Stimulated activated naive CD8-positive, alpha-beta T cell treated with anti-CD3 and anti-CD28 coated beads, Interleukin-15, Interleukin-2, amounts not matched to agents 100 U/mL and 50 U/mL, for 24 hours (primary cell): ENCODE measurements at places on chromosomes 3 and 15.

GRCh38 chr3:31218082-31218481 is 314.6 kb upstream of the STT3B start:
- no peak for DNase-seq

DNA sequence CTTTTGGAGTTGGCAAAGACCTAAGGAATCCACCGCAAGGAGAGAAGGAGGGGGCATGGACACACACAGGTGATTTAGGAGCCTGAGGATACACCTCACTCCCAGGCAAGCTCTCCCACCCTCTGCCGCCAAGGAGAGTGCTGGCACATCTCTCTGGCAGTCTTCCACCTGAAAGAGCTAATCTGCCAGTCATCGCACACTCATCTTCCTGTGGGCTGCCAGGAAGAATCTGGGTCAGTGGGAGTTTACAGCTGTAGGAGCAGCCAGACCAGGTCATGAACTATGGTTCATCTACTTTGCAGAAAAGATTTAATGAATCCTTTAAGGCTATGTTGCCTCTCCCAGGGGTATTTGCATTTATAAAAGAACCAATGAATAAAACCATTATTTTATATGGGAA is 170.6 kb upstream of the TSC22D2 start:
- DNase-seq = no peak

DNA sequence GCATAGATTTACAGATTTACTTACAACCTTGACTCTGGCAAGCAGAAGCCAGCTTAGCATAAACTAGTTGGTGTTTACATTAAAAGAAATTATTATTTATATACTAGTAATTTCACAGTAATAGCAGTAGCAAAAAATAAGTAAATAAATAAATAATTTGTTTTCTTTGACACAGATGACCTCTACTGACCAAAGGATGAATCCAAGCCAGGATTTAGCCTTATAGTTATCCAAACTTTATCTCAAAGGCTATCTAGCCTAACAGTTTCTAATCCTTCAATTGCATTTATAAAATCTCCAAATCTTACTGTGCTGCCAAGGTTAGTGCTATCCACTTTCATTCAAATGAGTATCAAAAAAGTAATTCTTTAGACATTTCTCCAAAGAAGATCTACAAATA is 64.3 kb downstream of the FRMD5 start:
- DNase-seq = no peak

DNA sequence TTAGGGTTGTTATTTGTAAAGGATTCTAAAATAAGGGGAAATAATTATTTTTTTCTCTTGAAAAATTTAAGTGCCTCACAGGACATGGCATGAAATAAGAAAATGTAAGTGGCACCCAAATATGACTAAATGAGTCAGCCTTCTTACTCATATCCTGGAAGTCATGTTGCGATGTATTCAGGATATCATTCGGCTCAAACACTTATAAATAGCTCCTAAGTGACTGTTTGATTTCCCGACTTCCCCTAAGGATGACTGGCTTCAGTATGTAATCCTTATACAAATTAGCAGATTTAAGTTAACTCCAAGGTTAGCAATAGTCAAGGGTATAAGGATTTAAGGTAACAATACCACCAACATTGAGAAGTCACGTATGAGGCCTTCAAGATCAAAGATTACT is 57.3 kb upstream of the OSTN start:
- DNase-seq = no peak

DNA sequence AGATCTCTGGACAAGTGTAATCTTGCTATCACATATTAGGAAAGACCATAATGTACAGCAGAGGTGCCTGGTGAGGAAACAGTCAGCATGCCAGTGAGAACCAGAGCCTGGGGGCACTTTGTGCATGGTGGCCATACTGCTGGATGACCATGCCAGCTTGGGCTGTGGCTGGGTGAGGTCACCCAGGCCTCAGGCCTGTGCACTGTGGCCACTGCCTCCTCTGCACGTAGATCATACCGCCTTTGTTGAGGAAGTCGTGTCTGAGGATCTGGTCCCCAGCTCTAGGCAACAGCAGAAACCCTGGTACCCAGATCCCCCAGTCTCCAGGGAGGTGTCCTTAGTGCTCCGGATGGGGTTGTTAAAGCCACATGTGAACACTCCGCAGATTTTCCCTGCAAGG is 38.9 kb downstream of the ZNF710 start:
- DNase-seq = no peak

- DNase-seq = no peak
These were observed 191.1 kb upstream of the TSC22D2 start for GRCh38 chr3:150216866-150217600.

GRCh38 chr3:21159543-21159906 is 591.5 kb downstream of the ZNF385D start:
- DNase-seq = no peak

DNA sequence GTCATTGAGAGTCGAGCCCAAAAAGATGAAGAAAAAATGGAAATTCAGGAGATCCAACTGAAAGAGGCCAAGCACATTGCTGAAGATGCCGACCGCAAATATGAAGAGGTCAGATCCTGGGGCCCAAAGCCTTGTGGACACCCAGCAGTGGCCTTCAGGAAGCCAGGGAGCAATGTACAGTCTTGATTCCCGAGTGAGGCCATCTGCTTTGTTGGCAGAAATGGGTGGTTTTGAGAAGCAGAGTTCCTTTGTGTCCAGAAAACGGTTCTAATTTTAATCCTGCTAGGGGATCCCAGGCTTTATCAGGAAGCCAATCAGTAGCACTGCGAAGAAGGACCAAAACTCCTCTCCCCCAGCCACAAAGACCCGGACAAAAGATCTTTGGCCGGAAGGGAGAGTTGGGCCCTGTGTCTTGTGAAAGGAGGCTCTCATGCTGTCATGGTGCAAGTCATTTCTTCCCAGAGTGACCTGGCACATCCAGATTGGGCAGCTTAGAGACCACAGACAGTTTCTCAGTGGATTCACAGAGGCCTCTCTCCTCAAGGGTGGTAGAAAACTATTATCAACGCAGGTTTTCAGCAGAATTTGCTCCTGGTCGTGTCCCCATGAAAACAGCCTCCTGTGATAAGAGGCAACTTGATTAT is 17.1 kb downstream of the TPM1 start:
- no peak for DNase-seq

DNA sequence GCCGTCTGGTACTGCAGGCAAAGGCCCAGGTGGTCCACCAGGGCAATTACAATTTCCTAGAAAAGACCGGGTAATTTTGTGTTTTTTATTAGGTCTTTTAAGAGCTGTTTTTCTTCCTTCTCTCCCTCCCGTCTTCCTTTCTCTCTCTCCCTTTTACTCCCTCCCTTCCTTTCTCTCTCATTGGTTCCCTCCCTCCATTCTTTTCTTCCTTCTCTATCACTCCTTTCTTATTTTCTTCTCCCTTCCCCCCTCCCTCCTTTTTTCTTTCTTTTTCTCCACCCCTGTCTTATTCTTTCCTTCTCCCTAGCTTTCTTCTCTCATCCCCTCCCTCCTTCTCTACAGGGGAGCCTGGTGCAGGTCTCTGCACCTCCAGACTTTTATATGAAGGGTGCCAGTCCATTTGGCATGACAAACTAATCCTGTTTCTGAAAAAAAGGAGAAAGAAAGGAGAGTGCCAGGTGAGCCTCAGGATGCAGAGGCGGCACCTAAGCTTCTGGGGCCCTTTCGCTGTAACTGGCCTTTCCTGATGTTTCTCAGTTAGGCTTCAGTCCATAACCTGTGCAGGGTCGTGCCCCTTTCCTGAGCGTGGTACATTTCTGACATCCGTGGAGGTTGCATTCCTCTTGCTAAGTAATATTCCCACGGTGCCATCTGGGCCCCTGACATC is 9.1 kb upstream of the ONECUT1 start:
- DNase-seq = no peak

DNA sequence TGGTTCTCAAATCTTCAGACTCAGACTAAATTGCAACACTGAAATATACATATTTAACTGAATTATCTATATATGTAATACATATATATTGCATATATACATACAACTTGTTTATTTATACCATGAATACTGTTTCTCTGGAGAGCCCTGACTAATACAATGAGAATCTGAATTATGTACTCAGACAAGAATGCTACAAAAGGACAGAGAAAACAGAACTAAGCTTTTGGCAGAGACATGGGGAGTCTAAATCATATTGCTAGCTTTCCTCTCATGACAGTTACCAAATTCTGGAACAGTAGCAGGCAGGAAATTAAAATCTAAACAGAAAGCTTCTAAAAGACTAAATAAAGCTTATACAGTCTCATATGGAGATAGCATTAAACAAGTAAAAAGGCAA is 142.4 kb upstream of the KCNMB2 start:
- no peak for DNase-seq

- DNase-seq = no peak
These were observed 21.1 kb downstream of the GTF2E1 start for GRCh38 chr3:120763601-120764000.

DNA sequence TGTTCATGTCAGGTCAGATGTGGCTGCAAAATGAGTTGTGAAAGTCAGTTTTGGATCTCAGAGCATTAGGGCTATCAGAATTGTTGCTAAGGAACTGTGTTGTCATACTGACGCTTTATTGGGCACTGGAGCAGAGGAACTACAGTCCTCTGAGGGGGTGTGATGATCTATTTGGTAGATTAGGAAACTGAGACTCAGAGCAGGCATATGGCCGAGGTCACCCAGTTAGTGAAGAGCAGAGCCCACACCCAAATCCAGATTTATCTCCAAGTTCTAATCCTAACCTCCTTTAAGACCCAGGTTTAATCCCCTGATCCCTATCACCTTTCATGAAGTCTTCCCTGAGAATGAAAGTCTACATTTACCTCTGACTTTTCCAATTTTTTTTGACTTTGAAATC is 25.6 kb upstream of the GLCE start:
- no peak for DNase-seq

- no peak for DNase-seq
These were observed 76.2 kb downstream of the CORO2B start for GRCh38 chr15:68654786-68655560.

DNA sequence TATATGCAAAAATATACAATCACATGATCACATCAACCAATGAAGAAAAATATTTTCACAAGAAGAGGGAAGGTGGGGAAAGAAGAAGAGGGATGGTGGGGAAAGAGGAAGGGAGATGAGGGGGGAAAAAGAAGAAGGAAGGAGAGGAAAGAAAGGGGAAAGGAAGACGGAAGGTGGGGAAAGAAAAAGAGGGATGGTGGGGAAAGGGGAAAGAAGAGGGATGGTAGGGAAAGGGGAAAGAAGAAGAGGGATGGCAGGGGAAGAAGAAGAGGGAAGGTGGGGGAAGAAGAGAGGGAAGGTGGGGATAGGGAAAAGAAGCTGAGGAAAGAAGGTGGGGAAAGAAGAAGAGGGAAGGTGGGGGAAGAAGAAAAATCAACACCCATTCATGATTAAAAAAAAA is 3.2 kb upstream of the GOLGB1 start:
- no peak for DNase-seq

DNA sequence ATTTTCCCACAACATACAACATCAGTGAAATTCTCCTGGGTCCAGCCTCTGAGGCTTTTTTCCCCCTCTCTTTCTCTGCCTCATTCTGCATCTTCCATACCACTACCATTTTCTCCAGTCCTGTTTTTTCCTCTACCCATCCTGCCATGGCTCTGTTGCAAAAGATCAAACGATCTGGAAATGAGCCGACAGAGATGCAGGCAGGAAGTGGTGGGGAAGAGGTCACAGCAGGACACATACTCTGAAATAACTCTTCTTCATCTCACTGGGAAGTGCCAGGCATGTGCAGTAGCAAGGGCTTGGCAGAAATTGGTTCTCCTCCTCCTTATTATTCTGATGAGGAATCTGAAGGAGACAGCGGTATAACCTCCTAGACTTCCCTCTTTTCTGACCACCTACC is 114.3 kb downstream of the CORO2B start:
- DNase-seq = no peak

GRCh38 chr3:184417619-184418327 is 37.9 kb downstream of the CHRD start:
- DNase-seq = peak; percentile 77

GRCh38 chr15:67043939-67044771 is 21.2 kb upstream of the SMAD3 start:
- no peak for DNase-seq

DNA sequence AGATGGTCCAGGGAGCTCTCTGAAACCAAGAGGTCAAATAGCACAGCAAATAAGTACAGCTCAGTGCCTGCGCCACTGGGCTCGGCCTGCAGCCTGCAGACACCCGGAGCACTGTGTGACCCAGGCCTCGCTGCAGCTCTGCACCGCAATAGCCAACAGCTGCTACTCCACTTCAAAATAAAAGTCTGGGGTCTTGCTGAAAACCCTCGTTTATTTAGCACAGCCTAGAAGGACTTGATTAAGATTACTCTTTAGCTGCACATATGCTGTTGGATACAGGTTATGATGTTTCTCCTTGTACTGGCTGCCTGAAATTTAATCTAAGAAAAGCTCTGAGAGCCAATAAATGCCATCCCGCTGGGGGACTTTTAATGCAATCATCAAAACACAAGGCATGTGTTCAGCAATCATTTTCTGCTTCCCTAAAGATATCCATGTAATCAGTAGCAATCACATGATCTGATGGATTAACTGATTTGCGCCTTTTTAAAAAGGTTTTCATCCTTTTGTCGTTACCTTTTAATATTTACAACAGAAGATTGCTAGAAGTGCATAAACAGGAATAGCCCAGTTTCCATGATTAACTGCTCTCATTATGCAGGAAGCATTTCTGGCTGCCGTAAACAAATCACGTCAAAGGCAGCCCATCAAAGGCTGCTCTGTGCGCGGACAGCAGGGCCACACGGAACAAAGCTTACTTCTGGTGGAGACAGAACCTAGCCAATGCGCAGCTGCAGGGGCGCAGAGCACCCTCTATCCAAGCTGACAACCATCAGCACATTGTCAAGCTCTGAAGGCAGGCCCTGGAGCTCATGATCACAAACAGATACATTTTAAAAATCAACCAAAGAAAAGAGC is 58.8 kb downstream of the CLASP2 start:
- DNase-seq = peak; percentile 21
